Hematopoietic multipotent progenitor cell treated with erythropoietin and hydrocortisone succinate and interleukin-3 and kit ligand, for 4 days (in vitro differentiated cells): ENCODE measurements at places on chromosomes 7 and 10.

GRCh38 chr10:47424231-47424630, 40.1 kb upstream of the ZNF488 start:
- no peak for DNase-seq

DNA sequence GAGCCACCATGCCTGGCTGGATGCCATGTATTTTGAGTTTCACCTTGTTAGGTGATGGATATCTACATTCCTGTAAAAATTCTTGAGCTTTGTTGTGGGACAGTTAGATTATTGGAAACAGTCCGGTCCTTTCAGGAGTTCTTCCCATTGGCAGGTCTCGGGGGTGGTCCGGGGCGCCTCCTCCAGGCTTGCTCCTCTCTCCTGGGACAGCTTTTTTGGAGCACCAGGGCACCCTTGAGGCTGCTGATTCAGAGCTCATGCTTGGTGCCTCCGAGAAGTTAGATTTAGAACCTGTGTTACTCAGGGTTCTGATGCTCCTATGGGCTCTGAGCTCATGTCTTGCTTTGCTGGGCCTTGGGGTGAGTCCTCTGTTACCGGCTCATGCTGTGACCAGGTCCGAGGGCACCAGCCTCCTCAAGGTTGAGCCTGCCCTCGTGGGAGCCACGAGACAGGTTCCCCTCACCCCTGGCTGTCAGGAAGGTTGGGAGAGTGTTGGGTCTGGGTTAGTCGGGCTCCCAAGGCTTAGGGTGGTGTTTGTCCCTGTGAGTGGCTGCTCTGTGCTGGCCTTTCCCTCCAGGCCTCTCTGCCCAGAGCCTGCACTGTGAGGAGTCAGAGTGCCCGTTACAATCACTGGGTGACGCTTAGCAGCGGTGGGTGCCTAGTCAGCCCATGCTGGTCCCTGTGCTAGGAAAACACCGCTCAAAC, 6.0 kb downstream of the SPRN start:
- DNase-seq: no peak

DNA sequence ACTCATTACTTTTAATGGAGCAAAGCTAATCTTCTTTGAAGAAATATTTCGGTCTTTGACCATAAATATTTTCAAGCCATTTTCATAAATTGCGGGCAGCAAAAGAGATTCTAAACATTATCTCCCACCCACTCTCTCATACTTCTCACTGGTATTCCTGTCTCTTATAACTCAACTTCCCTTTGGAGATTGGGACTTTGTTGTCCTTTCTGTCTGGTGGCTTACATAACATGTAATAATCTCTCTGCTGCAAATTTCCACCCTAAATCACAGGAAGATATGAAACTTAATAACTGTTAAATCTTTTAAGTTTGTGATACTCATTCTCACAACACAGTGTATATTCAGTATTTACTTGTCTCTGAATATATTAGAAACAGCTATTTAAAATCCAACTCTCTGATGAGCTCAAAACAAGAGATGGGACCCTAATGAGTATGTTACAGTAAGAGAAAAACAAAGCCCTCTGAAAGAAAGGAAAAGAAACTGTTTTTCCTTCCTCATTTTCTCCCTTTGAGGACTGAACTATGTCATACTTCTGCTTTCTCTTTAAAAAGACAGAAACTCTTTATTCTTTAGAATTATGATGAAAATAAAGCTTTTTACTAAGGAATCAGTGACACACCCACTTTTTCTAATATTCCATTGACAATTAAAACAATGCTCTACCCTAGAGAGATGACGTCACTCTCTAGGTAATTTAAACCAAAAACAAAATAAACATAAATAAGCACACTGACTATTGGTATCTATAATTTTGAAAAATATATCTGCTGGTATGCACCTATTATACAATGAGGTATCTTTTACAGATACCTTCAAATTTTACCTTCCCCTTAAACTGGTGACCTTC, 14.7 kb downstream of the CALCR start:
- peak; percentile 37 for DNase-seq

GRCh38 chr7:48515171-48515570, 343.9 kb downstream of the ABCA13 start:
- DNase-seq: no peak

DNA sequence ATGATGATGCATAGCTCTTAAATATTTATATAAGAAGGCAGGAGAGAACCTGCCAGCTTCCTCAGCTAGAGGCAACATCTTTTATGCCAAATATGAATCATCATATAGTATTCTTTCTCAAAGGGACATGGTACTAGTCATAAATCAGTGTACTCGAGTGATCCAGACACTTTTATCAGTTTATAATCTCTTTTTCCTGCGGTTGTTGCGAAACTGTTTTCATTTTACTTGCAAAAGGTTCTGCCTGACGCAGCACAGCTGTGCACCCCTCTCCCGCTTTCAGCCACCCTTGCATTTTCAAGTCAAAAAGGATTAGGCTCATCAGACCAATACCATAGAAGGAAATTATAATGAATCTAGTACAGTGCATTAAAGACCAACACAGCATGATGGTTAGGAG, 332.3 kb upstream of the PRKCQ start:
- no peak for DNase-seq

DNA sequence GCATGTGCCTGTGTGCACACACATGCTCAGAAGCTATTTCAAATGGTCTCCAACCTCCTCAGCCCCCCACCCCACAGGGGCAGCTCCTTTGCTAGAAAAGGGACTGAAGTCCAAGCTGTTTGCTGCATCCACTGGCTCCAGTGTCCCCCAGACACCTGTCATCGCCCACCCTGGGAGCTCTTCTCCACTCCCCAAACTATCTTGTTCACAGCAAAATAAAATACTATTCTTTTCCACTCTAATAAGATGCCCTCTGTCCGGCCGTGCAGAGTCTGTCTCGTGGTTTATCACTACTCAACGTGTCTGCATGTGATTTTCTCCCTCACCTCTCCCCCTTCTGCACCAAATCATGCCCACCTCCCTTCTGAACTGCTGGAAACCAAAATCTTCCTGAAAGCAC, 25.6 kb downstream of the HIPK2 start:
- DNase-seq: no peak

GRCh38 chr10:17756557-17757217, 4.7 kb downstream of the TMEM236 start:
- DNase-seq: peak; percentile 29

DNA sequence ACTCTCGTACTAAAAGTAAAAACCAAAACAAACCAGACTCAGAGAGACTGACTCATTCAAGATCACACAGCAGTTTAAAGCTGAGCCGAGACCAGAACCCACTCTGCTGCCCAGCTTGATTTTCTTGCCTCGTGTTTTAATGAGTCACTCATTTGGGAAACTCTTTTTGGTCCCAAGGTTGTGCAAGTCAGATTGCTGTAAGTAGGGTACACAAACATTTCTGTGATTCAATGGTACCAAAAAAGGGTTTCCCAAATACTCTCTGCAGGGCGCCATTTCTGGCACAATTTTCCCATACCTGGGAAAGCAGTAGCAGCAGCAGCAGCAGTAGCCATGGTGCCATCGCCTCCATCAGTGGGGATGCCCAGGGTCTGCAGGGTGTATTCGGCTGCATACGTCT, 69.9 kb downstream of the ASAH2B start:
- DNase-seq: no peak

DNA sequence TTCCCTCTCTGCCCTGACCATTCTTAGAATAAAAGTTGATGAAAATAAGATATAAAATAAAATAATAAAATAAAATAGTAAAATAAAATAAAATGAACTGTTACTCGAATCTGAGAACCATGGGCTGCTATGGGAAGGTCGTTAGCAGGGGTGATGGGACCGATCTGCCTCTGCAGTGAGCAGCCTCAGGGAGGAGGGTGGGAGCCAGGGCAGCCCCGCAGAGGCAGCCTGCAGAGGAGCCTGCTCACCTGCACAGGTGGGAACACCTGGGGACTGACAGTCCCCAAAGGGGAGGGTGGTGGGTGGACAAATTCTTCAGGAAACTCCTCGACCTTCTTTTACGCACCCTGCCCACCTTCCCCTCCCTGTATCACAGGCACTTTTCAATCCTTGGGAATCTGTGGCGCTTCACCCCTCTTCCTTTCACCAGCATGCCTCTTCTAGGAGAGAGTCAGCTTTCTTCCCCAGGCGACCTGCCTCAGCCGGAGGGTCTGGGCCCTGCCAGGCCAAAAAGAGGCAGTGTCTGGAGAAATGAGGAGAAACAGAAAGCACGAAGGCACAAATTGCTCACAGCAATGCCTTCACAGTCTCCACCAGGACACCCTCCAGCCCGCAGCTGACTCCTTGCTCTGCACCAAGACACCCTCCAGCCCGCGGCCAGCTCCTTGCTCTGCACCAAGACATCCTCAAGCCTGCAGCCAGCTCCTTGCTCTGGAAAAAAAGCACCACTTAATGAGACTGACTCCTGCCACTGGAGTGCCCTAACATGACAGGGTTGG, 368.4 kb upstream of the SHH start:
- no peak for DNase-seq

- peak; percentile 84 for DNase-seq
Observed at GRCh38 chr7:118195837-118196474, 12.0 kb downstream of the LSM8 start.

GRCh38 chr7:134995239-134996096, 9.2 kb downstream of the AGBL3 start:
- no peak for DNase-seq

DNA sequence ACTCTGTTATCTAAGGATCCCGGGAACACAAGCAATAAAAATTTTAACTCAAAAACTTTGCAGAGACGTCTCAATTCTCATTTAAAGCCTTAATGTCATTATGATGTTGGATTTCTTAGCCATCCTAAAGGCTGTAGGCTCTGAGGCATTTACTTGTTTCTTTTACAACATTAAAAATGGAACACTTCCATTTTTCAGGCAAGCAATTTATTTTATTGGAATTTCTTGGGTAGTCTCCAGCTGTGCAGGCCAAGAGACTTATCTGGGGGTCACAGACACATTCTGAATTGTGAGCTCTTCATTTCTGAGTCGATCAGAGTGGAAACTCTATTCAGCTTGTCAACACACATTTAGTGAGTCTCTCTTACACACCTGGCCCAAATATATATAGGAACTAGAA, 48.0 kb upstream of the KIF5B start:
- no peak for DNase-seq

DNA sequence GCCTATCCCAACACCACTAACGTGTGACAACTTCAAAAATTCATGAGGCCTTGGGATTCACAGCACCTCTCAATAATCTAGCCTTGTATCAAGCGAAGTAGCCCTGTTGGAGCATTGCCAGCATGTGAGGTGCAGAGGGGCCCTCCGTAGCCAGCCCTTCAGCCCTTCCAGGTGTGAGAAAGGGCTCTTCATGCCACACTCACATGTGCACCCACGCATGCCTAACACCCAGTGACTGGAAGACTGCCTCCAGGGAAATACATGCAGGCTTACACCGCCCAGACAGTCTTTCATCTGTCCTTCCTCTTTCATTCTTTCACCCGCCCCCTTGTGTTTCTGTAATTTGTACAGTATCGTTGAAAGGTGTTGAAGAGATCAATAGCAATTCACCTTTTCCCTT, 26.1 kb downstream of the LRRC4 start:
- DNase-seq: no peak

DNA sequence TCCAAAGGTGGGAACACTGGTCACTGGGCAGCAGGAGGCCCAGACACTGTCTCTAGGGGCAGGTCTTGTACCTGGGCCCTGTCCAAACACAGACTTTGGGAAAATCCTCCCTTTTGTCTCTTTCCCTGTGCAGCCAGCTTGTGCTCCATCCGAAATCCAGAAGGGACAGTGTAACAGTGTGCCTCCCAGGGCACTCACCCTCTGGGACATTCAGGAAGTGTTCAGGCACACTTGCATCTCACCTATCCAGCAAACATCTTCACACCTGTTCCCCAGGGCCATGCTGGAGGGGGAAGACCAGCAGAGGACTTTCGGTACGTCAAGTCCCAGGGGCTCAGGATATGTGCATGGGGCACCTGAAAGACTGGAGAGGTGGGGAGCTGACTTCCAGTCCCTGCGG, 38.9 kb downstream of the TNS3 start:
- no peak for DNase-seq

- DNase-seq: no peak
Observed at GRCh38 chr7:36459236-36459960, 69.7 kb downstream of the ANLN start.

GRCh38 chr7:91168871-91169829, 95.1 kb upstream of the FZD1 start:
- no peak for DNase-seq

DNA sequence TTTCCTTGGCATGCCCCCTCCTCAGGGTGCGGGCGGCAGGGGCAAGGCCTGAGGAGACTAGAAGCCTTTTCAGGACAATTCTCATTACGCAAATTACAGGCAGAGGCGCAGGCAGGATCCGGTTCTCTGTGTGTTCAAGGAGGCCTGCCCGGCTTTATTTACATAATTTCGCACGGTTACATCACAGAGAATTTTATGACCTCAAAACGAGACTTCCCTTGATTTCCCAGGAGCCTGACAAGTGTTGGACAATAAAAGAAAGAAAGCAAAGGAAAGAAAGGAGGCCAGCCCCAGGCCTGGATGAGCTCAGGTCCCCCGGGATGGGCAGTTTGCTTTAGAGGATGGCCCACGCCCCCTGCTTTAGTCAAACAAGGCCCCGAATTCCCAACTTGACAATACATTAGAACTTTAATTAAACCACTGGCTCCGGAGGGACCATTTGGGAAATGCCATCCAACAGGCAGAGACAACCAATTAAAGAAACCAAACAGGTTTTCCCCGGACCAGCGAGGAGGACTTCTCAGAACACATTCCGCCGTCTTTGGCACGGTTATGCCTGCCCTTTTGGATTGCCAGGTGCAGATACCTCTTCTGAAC, 2.9 kb downstream of the MNX1 start:
- DNase-seq: no peak

DNA sequence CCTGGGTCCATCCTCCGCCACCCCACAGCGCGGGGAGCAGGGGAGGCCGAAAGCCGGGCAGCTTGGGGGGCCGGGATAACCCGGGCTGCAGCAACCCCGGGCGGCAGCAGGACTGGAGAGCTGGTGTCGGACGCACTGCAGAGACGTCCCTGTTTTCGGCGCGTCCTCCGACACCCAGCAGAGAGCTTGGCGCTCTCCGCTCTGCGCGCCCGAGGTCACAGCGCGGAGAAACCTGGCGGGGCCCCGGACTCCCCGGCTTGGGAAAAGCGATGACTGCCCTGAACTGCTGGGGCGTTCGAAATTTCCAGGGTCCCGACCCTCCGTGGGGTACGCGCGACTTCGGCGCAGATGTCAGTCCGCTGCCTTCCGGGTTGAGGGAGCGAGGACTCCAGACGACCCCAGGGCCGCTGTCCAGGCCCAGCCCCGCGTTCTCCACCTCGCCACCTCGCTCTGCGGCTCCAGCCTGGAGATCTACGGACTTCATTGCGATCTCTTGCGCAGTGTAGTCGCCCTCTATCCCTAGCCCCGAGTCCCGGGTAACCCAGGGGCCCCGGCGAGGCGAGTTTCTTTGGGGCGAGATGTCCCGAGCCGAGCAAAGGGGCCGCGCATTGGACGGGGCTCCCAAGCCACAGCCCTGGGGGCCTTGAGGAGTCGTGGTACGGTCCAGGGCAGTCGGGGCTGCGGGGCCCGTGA, 617 bp upstream of the FOXI2 start:
- DNase-seq: peak; percentile 10

- peak; percentile 52 for DNase-seq
Observed at GRCh38 chr10:129491123-129491734, 24.2 kb downstream of the MGMT start.
